ENCODE measurements at places on chromosomes 7 and 10.

GRCh38 chr10:91409869-91410637 is at the start of gene HECTD2:
Gene HECTD2, plus strand, starts transcription at chr10:91410344. Its CDS starts 95 bp downstream, at chr10:91410439.
- peak; percentile 56 for DNase-seq

DNA sequence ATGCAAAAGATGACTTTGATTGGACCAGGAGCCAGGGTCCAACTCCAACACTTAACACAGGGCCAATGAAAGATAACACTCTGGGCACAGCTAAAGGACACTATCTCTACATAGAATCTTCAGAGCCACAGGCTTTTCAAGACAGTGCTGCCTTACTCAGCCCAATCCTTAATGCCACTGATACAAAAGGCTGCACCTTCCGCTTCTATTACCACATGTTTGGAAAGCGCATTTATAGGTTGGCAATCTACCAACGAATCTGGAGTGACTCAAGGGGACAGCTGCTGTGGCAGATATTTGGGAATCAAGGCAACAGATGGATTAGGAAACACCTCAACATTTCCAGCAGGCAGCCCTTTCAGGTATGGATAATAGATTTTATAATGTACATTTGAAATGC is 160.7 kb downstream of the MALRD1 start:
- no peak for DNase-seq

- no peak for DNase-seq
Observed at GRCh38 chr7:123872908-123873307, 27.9 kb downstream of the HYAL4 start.

DNA sequence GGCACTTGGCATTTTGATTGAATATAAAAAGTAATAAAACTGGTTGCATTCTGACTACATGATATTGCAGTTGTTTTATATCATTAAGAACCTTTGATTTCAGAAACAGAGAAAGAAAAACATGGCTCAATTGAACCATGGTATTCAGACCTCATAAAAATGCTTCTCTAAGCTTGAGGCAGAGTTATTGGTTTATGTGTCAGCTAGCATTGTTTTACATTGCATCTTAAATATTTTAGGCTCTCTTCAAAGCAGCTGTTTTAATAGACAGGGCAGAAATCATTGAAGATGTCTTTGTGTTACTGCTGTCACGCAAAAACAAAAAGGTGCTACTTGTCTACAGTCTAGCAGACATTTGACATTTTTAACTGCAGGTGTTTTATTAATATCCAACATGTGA is 299.2 kb downstream of the EXOC4 start:
- no peak for DNase-seq

DNA sequence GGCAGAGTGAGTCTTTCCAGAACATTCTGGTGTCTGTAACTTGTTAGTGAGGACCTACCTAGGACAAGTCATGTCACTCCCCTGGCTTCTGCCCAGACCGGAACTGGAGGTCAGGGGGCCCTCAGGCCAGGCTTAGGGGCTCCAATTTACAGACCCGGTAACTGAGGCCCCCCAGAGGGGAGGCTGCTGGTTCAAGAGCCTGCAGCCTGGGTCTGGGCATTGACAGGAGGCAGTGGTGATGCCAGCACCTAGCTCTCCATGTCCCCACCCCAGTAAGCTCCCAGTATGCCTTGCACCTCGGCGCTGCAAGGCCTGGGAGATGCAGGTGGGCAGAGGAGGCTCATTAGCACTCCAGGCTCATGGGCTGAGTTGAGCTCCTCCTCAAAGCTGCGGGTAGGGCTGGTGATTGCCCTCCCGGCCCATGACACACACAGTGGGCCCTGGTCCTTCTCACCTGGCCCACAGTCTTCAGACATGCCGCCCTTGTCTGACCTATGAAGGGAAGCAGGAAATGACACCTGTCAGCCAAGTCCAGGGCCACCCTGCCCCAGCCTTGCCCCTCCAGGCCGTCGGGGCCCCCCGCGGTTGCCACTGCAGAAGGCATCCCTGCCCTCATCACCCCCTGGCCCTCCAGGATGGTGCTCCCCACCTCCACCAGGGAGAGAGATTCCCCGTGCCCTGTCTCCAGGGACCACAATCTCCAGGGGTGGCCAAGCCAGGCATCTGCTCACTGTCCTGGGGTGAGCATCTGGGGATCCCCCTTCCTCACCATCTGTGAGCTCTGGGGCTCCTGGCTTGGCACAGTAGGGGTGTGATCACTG is 88.3 kb upstream of the TMEM248 start:
- no peak for DNase-seq
